ENCODE measurements at places on chromosomes 11 and 22. TPM values are rescaled to one million over a fixed set of nuclear protein-coding genes. Genes with fewer than 3 reads are reported as not detected.

DNA sequence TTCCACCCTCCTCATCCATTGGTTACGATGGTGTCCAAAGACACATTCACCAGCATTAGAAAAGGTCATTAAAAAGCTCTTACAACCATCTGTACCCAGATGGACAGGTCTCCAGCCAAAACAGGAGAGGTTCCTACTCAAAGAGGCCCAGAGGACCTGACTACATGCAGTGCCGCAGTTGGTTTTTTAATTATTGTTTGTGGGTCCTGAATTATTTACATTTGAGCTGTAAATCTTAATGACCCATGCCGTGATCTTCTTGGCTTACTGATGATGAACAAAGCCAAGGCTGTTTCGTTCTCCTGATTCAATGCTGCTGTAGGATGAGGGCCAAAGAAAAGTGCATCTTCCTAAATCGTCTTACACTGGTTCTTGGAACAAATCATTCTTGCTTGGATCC is 83.7 kb downstream of the CADM1 start:
- no peaks in the 10 kb centered on the region for H3K4me1 ChIP-seq
- H3K4me3 ChIP-seq: no peak overlapping the region
- H3K27ac ChIP-seq: no peak overlapping the region
- H3K36me3 ChIP-seq: no peaks in the 10 kb centered on the region
- no peak for DNase-seq

DNA sequence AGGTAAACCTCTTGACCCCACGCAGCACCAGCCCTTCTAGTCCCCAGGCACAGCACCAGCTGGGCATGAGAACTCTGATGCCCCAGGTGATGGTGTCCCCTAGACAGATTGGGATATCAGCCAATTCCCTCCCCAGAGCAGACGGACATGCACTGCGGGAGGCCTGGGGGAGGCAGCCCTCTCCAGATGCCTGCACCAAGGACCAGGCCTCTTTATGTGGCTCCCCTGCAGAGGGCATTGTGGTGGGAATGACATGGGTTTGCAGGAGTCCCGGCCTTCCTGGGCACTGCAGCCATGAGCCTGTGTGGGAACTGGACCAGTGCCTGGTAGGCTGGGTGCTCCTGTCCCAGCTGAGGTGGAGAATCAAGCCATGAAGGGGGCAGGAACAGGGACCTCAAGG is 25.9 kb downstream of the PPM1F start:
- peaks cover 7% of the 10 kb centered on the region for H3K36me3 ChIP-seq
- no peak overlapping the region for H3K27ac ChIP-seq
- no peak for DNase-seq

DNA sequence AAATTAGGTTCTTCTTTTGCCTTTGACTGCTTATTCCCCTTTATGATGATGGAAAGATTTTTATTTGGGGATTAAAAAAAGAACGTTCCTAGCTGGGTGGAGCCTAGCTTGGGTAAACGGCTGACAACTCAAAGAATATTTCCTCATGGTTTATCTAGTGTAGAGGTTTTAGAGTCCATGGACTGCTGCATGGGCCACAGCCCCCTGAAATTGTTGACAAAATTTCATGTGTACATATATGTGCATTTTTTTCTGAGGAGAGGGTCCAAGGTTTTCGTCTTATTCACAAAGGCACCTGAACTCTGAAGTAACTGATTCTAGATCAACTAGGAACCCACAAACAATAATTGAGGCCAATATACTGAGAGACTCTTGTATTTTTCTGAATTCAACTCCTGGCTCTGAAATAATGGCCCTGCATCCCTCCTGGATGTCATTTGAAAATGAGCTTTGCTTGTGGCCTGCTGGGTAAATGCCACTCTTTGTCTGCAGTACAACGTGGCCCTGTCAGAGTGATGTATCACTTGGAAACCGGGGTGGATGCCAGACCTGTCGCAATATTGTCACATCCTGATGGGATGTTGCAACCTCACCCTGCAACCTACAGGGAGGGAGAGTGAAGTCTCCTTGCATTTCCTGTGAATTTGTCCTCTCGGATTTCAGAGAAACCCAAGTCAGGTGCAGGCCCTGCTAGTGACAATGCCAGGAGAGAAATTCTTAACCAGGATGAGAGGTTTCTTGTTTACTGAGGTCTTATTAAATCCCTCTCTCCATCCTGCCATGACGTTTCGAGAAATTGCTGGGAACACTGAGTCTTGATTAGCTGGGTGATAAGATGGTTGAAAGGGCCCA is 33.8 kb downstream of the EHF start:
- H3K4me1 ChIP-seq: peaks cover 52% of the 10 kb centered on the region
- no peaks in the 10 kb centered on the region for H3K27me3 ChIP-seq
- DNase-seq: peak; percentile 97
- no peak overlapping the region for H3K4me3 ChIP-seq

- H3K4me3 ChIP-seq: no peak overlapping the region
- no peak overlapping the region for H3K27ac ChIP-seq
- no peak for DNase-seq
- H3K4me1 ChIP-seq: no peaks in the 10 kb centered on the region
- no peaks in the 10 kb centered on the region for H3K27me3 ChIP-seq
Measured at GRCh38 chr11:26867286-26867685, 126.6 kb upstream of the FIBIN start.

The KRTAP5-2 gene
- not detected for total RNA-seq

DNA sequence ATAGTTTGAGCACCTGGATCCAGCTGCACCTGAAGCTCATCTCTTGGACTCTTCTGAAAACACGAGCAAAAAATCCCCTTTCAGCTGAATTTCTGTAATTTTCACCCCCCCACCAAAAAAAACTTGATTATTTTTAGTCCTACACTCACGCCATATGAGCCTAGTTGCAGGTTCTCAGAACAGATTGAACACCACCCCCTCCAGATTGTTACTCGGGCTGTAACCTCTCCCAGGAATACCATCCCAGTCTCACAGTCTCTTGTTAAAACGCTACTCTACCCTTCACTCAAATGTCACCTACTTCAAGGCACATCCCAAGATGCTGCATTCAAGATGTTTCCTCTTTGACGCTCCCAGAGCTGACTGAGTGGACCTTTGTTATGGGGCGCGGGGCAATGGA is 96.3 kb upstream of the PRDM11 start:
- H3K4me1 ChIP-seq: peaks cover 22% of the 10 kb centered on the region
- no peaks in the 10 kb centered on the region for H3K27me3 ChIP-seq
- no peaks in the 10 kb centered on the region for H3K36me3 ChIP-seq
- DNase-seq: no peak
- H3K4me3 ChIP-seq: no peak overlapping the region
- no peak overlapping the region for H3K27ac ChIP-seq

The ACCS gene
- 3.8 TPM for total RNA-seq

- peaks cover 8% of the 10 kb centered on the region for H3K27me3 ChIP-seq
- H3K4me3 ChIP-seq: peak overlapping the region; percentile 42
- H3K27ac ChIP-seq: no peak overlapping the region
- no peaks in the 10 kb centered on the region for H3K36me3 ChIP-seq
Measured at GRCh38 chr11:33835143-33835878, 56.6 kb downstream of the LMO2 start.

The SLC5A1 gene
- total RNA-seq: 0.12 TPM

GRCh38 chr11:15123849-15124248 is 9.1 kb downstream of the INSC start:
- H3K27ac ChIP-seq: no peak overlapping the region
- H3K36me3 ChIP-seq: no peaks in the 10 kb centered on the region
- H3K4me3 ChIP-seq: no peak overlapping the region
- no peaks in the 10 kb centered on the region for H3K27me3 ChIP-seq

The STT3A gene
- total RNA-seq: 182 TPM

DNA sequence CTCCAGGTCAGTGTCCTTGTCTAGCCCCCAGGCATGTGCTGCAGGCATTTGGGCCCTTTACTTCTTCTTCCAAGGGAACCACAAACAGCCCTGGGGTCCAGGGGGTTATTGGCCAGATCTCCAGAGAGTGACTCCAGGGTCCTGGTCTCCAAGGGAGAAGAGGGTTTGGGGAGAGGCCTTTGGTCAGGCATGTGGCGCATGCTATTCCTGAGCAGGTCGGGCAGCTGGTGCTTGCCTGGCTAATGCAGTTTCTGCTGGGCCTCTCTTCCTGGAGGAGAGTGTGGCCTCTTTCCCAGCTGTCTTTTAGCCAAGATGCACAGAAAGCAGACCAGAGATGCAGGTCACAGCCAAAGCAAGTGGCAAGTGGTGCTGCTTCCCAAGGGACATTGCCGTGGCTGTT is 3.8 kb upstream of the RFPL2 start:
- no peak overlapping the region for H3K27ac ChIP-seq
- no peaks in the 10 kb centered on the region for H3K36me3 ChIP-seq
- no peaks in the 10 kb centered on the region for H3K27me3 ChIP-seq
- no peak for DNase-seq
- H3K4me1 ChIP-seq: no peaks in the 10 kb centered on the region

The MMP3 gene
- not detected for total RNA-seq

The CCDC82 gene
- 13.5 TPM for total RNA-seq

The SCN4B gene
- total RNA-seq: not detected

DNA sequence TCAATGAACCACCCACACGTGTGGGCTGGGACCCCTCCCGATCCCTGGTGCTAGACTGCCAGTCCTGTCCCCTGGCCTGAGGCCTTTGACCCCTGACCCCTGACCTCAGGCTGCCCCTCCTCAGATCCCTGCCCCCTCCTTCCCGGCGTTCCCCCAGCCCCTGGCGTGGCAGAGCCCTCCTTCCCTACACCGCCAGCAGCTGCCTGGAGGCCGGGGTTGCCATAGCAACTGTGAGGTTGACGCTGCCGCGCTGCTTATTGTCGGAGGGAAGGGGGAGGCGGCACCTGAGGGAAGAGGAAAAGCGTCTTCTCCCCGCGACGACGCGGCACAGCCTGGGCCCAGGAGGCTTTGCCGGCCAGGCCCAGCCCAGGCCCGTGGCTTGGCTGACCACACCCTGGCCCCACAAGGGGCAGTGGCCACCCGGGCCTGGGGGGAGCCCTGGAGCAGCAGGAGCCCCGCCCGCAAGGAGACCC is 32.6 kb downstream of the SHANK3 start:
- H3K36me3 ChIP-seq: no peaks in the 10 kb centered on the region
- no peak for DNase-seq
- no peaks in the 10 kb centered on the region for H3K27me3 ChIP-seq
- no peak overlapping the region for H3K27ac ChIP-seq
- no peak overlapping the region for H3K4me3 ChIP-seq

The TPH1 gene
- total RNA-seq: not detected

The MMP1 gene
- 6.5 TPM for total RNA-seq

The MMP27 gene
- not detected for total RNA-seq

Measured in PC-3 (cell line).